ENCODE measurements at places on chromosomes 6 and 20.

DNA sequence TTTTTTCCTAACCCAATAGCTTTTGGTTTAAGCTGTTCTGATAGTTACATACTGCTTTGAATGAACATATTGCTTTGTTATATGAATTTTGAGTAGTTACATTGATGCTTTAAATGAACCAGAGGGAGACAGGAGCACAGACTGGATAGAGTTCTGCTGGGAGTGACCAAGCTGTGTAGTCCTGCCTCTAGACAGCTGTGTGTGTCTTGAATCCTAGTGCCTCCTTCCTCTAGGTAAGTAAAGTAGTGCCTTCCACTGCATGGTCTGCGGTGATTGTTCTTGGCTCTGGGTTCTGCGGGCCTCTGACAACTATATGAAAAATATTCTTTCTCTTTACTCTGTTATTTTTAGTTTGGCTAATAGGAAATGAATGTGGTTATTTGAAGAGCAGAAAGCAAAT lies 46.0 kb upstream of the ADGRG6 start:
- no peak for DNase-seq

DNA sequence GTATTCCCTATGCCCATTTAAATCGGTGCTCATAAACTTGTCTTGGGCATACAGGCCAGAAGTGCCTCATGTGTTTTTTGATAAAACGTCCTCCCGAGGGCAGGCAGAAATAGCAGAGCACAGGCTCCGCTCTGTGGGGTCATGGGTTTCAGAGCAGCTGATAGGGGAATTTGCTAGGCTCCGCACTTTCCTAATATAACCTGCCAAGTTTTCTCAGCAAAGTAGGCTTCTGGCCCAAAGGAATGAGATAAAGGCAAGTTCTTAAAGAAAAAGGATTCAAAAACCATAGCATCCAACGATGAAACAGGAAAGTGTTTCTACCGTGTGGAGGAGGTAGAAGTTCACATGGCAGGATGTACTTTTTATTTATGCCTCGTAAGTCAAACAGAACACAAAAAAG lies 69.8 kb upstream of the RALGAPA2 start:
- no peak for DNase-seq

DNA sequence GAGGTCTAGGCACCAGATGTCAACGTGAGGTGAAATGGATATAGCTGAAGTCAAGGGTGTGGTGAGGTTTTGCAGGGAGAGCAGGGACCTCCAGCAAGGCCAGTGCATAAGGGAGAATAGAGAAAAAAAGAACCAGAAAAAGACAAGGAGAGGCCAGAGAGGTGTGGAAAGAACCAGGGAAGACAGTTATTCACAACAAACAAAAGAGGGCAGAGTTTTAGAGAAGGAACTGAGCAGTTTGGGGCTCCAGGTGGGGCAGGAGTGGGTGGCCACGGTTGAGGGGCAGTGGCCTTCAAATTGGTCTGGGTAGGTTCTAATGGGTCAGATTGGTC lies 11.6 kb upstream of the NQO2 start:
- no peak for DNase-seq

DNA sequence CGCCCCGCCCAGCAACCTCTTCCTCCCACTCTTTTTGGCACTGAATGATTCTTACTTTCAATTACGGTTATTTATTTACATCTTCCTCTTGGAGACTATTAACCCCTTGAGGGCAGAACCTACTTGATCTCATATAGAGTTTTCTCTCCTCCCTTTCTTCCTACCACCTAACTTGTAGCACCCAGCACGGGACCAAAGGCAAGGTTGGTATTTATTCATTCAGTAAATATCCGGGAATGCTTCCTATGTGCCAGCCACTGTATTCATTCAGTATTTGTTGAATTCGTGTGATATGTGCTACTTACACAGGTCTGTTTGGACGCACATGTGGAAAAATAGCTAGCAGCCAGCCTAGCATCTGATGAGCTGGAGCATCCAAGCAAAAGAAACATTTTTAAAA lies 1.3 kb upstream of the CNKSR3 start:
- no peak for DNase-seq

GRCh38 chr20:47667531-47668312 lies 117.6 kb downstream of the SULF2 start:
- no peak for DNase-seq

GRCh38 chr20:47680804-47681529 lies 104.3 kb downstream of the SULF2 start:
- DNase-seq = no peak

GRCh38 chr6:14276667-14277404 lies 159.3 kb downstream of the CD83 start:
- DNase-seq = peak; percentile 55

DNA sequence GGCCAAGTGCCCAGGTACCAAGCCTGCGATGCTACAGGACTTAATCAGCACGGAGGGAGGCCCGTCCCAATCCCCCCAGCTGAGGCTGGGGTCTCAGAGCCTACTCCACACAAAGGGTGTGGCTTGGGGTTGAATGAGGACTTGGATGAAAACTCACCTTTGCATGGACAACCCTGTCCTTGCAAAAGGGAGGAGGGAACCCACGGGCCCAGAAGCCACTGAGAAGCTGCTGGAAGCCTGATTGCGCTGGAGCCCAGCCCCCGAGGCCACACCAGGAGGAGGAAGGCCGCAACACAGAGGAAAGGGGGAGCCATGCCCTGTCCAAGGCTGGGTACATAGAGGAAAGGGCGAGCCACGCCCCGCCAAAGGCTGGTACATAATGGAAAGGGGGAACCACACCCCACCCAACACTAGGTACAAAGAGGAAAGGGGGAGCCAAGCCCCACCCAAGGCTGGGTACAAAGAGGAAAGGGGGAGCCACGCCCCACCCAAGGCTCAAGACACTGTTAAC lies 158.8 kb downstream of the DLL1 start:
- DNase-seq = no peak

- no peak for DNase-seq
Observed at GRCh38 chr6:74357321-74357720, 661.3 kb downstream of the CD109 start.

GRCh38 chr6:116012951-116013350 lies 47.7 kb downstream of the FRK start:
- DNase-seq = no peak

- peak; percentile 39 for DNase-seq
Observed at GRCh38 chr6:70520575-70520974, 46.2 kb upstream of the SDHAF4 start.

GRCh38 chr20:39089029-39089428 lies 126.9 kb downstream of the DHX35 start:
- DNase-seq = no peak

- DNase-seq = no peak
Observed at GRCh38 chr20:36845288-36845971, 30.5 kb upstream of the TLDC2 start.

- no peak for DNase-seq
Observed at GRCh38 chr6:93735099-93735498, 315.7 kb upstream of the EPHA7 start.

- DNase-seq = peak; percentile 53
Observed at GRCh38 chr6:30793521-30794194, 49.3 kb upstream of the IER3 start.

DNA sequence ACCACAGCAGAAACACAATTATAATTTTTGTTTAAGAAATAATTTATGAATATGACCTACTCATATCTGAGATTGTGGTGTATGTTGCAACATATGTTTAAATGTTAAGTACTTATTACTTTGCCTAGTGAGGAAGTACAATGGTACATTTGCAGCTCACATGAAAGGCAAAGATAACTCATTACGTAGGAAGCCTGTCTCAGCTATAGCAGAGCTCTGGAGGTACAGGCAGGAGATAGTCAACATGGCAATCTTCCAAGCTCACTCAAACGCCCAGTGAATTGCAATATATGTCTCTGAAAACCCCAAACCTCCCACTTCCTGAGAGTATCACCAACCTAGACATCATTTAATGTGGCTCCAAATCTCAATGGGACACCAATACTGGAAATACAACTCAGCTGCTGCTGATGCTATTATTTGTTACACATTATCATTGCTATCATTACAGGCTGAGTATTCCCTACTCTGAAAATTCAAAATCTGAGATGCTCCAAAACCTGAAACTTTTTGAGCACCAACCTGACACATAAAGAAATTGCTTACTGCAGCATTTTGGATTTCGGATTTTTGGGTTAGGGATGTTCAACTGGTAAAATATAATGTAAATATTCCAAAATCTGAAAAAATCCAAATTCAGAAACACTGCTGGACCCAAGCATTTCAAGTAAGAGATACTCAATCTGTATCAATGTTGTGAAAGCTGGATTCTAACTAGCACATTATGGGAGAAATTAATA lies 25.1 kb upstream of the GSTA4 start:
- no peak for DNase-seq

DNA sequence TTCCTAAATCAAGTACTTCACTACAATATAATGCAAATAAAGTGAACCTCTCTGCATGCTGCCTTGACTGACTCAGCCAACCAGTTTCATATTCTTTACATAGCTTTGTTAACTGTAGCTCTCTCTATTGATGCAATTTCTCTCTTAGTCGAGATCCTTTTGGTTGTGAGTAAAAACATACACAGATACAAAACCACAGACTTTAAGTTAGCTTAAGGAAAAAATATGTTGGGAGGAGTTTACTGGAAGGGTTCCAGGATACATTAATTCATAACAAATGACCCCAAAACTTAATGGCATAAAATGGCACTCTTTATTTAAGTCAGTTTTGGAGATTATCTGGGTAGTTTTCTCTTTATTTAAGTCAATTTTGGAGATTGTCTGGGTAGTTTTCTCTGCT lies 15.7 kb downstream of the HTR1E start:
- no peak for DNase-seq

- DNase-seq = no peak
Observed at GRCh38 chr6:20653085-20653479, 118.8 kb downstream of the CDKAL1 start.

- no peak for DNase-seq
Observed at GRCh38 chr6:42967228-42967627, 6.7 kb downstream of the GNMT start.

DNA sequence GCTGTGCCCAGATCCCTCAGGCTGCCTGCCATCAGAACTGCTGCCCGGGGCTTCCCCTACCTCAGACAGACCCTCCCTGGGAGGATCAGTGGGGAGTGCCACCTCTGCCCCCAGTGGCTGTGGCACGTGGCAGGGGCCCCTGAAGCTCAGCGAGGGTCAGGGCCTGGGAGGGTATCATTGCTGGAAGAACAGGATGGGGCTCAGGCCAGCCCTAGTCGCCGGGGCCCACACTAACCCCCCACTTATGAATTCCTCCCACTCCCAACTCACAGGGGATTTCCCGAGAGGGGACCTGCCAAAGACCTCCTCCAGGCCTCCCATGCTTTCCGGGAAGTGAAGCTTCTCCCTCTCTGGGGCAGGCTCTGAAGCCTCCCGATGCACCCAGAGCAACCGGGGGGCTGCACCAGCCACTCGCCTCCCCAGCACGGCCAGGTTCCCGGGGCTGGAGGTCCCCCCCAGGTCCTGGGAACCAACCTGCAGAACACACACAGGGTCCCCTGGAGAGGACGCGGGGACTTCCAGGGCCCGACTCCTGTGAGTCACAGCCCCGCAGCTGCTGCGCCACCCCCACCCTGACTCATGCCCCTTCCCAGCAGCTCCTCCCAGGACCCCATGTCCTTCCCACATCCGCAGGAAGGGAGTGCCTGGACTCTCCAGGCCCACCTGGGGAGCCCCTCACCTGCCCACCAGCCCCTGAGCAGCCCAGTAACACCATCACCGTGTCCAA lies 2.5 kb downstream of the TNFRSF6B start:
- DNase-seq = no peak

GRCh38 chr6:163566056-163566455 lies 151.5 kb downstream of the QKI start:
- no peak for DNase-seq

DNA sequence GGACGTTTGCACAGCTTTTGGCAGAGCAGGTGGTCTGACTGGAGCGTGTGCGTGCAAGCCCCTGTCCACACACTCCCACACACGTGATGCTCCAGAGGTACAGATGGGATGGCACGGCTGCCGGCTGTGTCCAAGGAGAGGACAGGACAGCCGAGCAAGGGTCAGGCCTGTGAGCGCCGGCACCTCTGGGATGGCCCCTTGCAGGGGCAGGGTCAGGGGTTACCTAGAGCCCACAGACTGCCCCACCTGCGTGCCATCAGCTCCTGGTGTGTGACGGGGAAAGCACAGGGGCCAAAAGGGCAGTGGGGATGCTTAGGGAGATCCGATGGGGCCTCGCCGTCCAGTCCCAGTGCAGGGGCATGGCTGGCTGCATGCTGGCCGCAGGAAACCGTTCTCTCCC lies 189.7 kb downstream of the TAF4 start:
- no peak for DNase-seq

- no peak for DNase-seq
Observed at GRCh38 chr6:25903467-25904099, 26.9 kb downstream of the SLC17A2 start.

GRCh38 chr6:72414657-72415056 lies 207.2 kb upstream of the KCNQ5 start:
- no peak for DNase-seq

DNA sequence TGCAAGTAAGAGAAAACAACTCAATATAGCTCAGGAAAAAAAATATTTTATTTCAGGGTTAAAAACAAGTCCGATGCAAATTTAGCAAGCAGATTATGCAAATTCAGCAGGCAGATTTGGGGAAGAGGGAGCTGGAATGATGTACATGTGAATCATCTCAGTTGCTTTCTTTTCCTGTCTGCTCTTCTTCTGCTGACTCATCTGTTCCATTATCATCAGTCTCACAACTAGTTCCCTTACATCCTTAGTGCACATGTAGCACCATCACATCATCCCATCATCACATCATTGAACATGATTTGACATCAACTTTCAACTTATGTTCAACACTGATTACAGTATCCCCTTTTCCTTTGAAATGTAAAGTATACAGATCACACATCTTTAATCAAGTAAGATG lies 11.5 kb upstream of the DEFB113 start:
- no peak for DNase-seq

DNA sequence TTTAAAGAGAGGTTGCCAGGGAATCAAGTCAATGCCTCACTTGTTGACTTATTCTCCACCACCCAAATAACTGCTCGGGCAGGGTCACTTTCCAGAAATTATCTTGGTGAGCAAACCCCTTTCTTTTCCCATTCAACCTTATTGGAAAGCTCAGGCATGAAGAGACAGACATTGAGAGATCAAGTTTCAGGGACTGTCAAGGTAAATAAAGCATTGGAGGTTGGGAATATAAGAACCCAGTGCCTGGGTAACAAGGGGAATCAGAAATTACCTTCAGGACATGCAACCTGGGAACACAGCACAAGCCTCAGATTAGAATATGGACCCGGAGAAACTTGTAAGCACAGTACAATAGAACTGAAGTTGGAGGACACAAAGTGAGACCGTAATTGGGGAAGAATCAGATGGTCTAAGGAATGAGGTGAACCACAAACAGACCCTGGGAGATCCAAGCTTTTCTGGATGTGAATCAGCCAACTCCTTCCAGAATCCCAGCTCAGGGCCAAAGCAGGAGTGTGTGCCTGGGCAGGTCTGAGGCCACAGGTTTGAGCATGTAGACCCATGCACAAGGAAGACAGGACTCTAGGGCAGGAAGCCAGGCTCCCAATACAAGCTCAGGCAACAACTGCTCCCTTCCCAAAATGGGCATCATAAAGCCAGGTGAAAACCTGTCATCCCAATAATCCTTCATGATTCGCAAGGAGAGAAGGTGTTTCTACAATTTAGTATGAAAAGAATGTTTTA lies 512.8 kb downstream of the MAFB start:
- DNase-seq = no peak

- DNase-seq = no peak
Observed at GRCh38 chr6:32075781-32076180, 33.4 kb downstream of the TNXB start.

Data from CD4-positive, alpha-beta T cell treated with Interleukin-10 for 1 hour (primary cell).